ENCODE measurements at places on chromosomes 4 and X. TPM values are rescaled to one million over a fixed set of nuclear protein-coding genes. Genes with fewer than 3 reads are reported as not detected.

The SORBS2 gene
- 3.7 TPM for total RNA-seq

The EVC gene
- 47.3 TPM for total RNA-seq

The ZFP42 gene
- total RNA-seq = 0.59 TPM

The GLOD5 gene
- not detected for total RNA-seq

The SLC7A11 gene
- 10.3 TPM for total RNA-seq

The XPNPEP2 gene
- total RNA-seq = 0.59 TPM

The TMPRSS11D gene
- total RNA-seq = not detected

The OPN1LW gene
- total RNA-seq = not detected

The TMEM192 gene
- total RNA-seq = 5.1 TPM

The RAB33A gene
- total RNA-seq = 0.39 TPM

The STOX2 gene
- total RNA-seq = 0.39 TPM

The ZCCHC18 gene
- total RNA-seq = not detected

The RNF128 gene
- total RNA-seq = under 0.01 TPM

The NSUN7 gene
- under 0.01 TPM for total RNA-seq

The PAGE2B gene
- total RNA-seq = not detected

The GPR101 gene
- total RNA-seq = not detected

The IQCM gene
- not detected for total RNA-seq

The KDR gene
- total RNA-seq = under 0.01 TPM

The PCSK1N gene
- 0.37 TPM for total RNA-seq

The CYP2U1 gene
- 8.8 TPM for total RNA-seq

The LUZP4 gene
- not detected for total RNA-seq

All from subcutaneous preadipocyte (primary cell).